ENCODE measurements at places on chromosomes 11 and 22.

DNA sequence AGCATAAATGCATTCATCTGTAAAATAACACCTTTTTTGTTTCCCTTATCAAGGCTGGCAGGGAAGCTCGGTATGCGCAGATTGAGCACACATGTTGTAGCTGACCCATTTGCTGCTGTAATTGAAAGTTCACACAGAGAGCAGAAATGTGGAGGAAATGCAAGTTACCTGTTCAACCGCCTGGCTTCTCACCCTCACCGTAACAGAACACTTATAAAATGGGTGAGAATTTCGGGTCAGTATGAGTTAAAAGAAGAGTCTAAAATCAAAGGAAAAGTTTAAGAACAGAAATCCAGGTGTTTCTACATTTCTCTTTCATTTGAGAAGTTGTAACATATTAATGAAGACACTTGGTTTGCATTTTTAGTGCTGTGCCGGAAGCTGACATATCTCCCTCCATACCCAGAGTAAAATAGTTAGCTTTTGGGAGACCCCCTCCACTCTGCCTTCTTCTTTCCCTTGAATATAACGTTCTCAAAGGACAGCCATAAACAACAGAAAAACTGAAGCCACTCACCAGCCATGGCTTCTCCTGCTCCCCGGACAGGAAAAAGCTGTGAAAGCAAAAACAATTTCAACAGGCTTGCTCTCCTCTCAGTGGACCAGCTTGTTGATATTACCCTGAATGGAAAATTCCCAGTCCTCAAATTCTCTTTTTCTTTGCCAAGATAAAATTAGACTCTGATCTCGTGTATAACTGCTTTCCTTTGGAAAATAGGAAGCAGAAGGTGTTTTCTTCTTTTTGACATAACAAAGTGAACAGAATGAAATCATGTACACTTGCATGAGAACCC, at the start of gene CASP12:
Gene CASP12, minus strand, starts transcription at position 570 of the 794 bp plus-strand sequence.
- peaks cover 3% of the 10 kb centered on the region for H3K27me3 ChIP-seq
- H3K36me3 ChIP-seq = no peaks in the 10 kb centered on the region
- H3K27ac ChIP-seq = peak within 1 kb of the TSS; percentile 49
- no peak for DNase-seq
- peaks cover 14% of the 10 kb centered on the region for H3K4me1 ChIP-seq

DNA sequence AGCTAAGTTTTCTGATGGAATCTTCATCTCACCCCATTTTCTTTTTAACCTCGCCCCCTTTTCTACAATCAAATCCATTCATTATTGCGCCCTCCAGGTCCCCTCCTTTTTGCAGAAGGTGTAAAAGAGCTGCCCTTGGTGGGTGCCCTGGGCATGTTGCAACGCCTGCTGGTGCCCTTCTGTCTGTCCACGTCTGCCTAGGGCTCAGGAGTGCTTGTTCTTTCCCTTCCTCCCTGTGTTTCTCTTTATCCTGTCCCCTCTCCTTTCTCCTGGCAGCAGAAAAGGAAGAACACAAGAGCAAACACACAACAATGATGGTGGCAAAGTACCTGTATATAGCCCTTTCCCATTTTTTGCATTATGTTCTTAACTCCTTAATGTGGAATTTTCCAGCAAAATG, 6.2 kb upstream of the TLCD5 start:
- H3K27me3 ChIP-seq = peaks cover 53% of the 10 kb centered on the region
- H3K36me3 ChIP-seq = no peaks in the 10 kb centered on the region
- no peaks in the 10 kb centered on the region for H3K4me1 ChIP-seq

GRCh38 chr11:1741741-1742140, 8.7 kb downstream of the IFITM10 start:
- no peak overlapping the region for H3K4me3 ChIP-seq
- H3K27me3 ChIP-seq = peaks cover 1% of the 10 kb centered on the region

GRCh38 chr11:116641561-116642045, 131.2 kb downstream of the BUD13 start:
- DNase-seq = no peak
- H3K4me3 ChIP-seq = no peak overlapping the region
- no peak overlapping the region for H3K27ac ChIP-seq
- no peaks in the 10 kb centered on the region for H3K27me3 ChIP-seq

DNA sequence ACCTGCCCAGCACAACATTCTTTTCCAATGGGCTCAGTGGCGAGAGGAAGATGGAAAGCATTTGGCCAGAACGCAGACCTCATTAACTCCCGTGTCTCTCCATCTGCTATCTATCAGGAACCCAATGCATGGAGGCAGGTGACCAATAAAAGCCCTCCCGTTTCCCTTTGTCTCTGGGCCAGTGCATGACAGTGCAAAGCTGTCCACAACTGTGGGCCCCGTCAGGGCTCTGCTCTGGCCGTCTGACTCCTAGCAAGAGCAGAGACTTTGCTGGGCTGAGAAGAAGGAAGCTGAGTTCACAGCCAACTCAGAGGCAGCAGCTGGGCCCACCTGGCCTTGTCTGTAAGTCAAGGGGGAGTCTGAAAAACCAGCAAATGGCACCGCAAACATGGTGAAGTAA, 177.8 kb downstream of the TENM4 start:
- DNase-seq = no peak
- H3K27ac ChIP-seq = no peak overlapping the region

DNA sequence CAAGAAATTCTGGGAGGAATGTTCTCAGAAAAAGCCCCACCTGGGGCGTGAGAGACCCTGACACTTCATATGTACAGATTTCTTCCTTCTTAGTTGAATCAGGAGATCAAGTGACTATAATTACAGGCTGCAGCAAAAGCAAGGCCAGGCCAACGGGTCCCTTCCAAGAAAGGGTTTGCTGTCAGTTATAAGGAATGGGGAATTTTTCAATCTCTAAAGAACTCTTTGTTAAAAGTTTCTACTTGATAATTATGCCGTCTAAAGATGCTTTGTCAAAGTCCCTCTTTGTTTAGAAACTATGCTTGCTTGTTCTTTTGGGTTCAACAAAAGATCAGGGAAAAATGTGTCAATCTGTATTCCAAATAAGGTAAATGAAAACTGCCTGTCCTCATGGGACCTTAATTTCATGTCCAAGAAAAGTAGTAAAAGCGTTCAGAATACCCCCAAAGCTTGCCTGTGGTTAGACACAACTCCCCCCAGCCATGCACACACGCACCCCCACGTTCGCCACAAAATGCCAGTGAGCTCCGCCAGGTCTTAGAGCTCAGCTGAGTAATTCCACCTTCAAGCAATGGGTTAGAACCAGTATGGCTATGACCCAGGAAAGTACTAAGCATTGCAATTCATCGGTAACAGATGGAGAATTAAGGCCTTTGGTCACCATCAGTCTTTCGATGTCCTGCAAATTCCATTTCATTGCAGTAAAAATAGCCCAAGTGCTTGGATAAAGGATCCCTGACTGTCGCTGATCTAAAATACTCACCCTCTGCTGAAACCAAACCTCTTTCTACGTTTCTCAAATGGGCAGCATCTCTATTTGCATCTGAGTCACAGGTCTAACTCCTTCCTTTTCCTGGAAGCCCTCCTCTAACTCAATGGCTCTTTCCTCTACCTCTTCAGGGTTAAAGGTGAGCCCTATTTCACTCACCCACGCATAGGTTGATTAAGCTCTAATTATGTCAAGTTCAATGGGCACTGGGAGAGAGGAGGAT, 419.2 kb upstream of the SYN3 start:
- H3K27ac ChIP-seq = no peak overlapping the region
- no peak overlapping the region for H3K4me3 ChIP-seq
- no peaks in the 10 kb centered on the region for H3K27me3 ChIP-seq

DNA sequence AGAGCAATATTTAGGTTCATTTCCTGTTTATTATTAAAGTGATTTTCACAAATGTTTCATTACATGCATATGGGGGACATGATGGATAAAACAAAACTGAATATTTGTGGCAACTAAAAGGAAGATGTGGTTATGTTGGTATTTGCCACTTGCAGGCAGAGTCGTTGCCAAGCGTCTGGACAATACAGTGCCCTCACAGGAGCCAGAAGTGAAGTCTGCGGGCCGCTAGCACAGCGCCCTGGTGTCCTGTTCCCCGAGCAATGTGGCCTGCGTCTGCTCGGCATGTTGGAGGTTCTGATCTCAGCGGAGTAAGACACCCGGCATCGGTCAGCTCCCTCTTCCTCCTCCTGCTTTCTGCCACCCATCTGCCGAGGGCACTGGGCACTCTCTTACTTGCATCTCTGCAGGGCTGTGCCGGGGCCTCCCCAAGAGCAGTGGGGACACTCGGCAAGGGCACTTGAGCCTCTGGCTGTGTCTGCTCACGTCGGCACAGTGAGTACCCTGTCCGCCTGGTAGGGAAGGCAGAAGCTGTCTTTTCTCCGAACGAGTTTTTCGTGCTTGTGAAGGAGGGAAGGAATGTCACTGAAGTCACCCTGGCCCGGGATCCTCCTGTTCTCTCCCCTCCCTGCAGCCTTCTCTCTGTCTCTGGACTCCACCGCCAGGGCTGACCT, 10.5 kb upstream of the TTLL12 start:
- no peaks in the 10 kb centered on the region for H3K4me1 ChIP-seq
- no peak overlapping the region for H3K27ac ChIP-seq
- peaks cover 13% of the 10 kb centered on the region for H3K27me3 ChIP-seq
- H3K4me3 ChIP-seq = no peak overlapping the region

- peaks cover 70% of the 10 kb centered on the region for H3K27me3 ChIP-seq
- H3K27ac ChIP-seq = no peak within 1 kb of the TSS
- no peak for DNase-seq
These were observed at the start of gene KCNJ4 for GRCh38 chr22:38455076-38455529. Gene KCNJ4 (minus strand): TSS chr22:38455199. CDS start chr22:38428132, 27,067 bp downstream.

- DNase-seq = no peak
- no peaks in the 10 kb centered on the region for H3K36me3 ChIP-seq
- H3K4me3 ChIP-seq = no peak overlapping the region
- H3K4me1 ChIP-seq = peaks cover 27% of the 10 kb centered on the region
- H3K27me3 ChIP-seq = peaks cover 4% of the 10 kb centered on the region
These were observed 1.7 kb upstream of the MYEOV start for GRCh38 chr11:69292221-69292648.

- no peak for DNase-seq
- no peaks in the 10 kb centered on the region for H3K36me3 ChIP-seq
- H3K27ac ChIP-seq = no peak overlapping the region
- H3K27me3 ChIP-seq = no peaks in the 10 kb centered on the region
- H3K4me1 ChIP-seq = no peaks in the 10 kb centered on the region
These were observed 17.5 kb downstream of the OSBPL5 start for GRCh38 chr11:3147626-3148025.

GRCh38 chr11:125320347-125321076, 156.0 kb downstream of the PKNOX2 start:
- no peak overlapping the region for H3K27ac ChIP-seq
- DNase-seq = no peak
- peaks cover 13% of the 10 kb centered on the region for H3K27me3 ChIP-seq
- no peaks in the 10 kb centered on the region for H3K36me3 ChIP-seq
- no peak overlapping the region for H3K4me3 ChIP-seq
- no peaks in the 10 kb centered on the region for H3K4me1 ChIP-seq

DNA sequence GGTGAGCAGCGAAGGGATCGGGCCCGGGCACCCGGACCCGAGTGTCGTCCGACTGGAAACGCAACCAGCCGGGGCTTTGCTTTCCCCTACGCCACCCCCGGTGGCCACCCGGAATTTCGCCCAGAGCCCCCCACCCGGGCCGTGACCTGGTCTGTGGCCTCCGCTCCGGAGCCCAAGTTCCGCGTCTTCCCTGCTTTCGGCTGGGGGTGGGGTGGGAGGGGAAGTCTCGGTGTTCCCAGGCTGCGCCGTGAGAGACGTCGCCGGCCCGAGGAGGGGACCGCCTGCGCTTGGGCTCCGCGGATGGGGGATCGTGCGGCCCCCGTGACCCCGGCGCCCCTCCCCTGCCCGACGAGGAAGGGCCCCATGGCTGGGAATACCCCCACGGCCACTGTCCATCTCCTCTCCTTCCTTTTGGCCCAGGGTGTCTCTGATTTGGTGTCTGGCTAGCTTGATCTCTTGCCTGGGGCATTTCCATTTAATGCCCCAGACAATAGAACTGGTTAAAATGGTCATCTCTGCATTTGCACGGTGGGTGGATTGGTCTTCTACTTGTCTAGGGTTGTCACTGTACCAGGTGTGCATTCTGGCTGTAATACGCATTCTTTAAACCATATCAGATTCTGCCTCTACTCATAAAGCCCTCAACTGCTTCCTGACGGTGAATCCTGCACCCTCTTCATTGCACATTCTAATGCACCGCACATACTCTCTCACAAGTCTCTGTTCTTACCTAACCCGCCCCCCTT, 789 bp downstream of the SIK2 start:
- H3K4me3 ChIP-seq = peak overlapping the region; percentile 98
- H3K27ac ChIP-seq = peak overlapping the region; percentile 92
- DNase-seq = no peak
- peaks cover 26% of the 10 kb centered on the region for H3K4me1 ChIP-seq
- H3K36me3 ChIP-seq = peaks cover 2% of the 10 kb centered on the region

- H3K4me1 ChIP-seq = no peaks in the 10 kb centered on the region
- no peak overlapping the region for H3K27ac ChIP-seq
- H3K27me3 ChIP-seq = peaks cover 3% of the 10 kb centered on the region
- no peak for DNase-seq
These were observed 81.4 kb downstream of the WNT7B start for GRCh38 chr22:45895436-45896152.

- H3K27ac ChIP-seq = peak overlapping the region; percentile 24
- DNase-seq = no peak
- peaks cover 3% of the 10 kb centered on the region for H3K36me3 ChIP-seq
These were observed 48.8 kb downstream of the PACS1 start for GRCh38 chr11:66118847-66119246.

DNA sequence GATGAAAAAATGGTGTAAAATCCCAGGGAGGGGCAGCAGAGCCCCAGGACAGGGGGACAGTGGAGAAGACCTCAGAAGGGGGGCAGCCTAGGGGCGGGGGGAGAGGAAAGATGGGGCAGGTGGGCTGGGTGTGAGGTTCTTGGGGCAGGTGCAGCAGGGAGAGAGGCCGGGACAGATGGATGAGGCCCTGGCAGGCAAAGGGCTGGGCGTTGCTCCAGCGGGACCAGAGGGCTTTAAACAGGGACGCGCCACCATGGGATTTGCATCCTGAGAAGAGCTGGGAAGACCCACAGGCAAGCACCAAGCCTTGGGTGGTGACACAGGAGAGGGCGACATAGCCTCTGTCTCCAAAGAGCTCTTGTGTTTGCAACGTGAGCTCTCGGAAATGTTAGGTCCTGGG, 1342.8 kb downstream of the TBC1D22A start:
- no peak overlapping the region for H3K4me3 ChIP-seq
- no peak overlapping the region for H3K27ac ChIP-seq
- peaks cover 5% of the 10 kb centered on the region for H3K36me3 ChIP-seq
- no peak for DNase-seq
- peaks cover 12% of the 10 kb centered on the region for H3K4me1 ChIP-seq

DNA sequence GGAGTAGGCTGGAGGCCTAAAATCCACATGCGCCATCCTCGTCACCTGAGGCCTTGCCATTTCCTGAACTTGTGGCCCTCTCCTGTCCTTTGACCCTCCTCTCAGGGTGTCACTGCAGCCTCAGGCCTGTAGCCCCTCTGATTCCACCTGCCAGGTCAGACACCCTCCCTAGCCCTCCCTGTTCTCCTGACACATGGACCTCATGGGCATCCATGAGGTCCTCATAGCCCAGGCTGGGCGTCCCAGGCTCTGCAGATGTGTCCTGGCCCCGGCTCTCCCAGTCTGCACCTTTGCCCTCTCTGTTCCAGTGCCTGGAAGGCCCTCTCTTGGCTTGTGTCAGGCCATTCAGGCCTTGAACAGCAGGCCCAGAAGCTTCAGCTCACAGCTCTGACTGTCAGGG, 15.8 kb downstream of the RAB36 start:
- no peak overlapping the region for H3K4me3 ChIP-seq
- DNase-seq = no peak
- H3K27me3 ChIP-seq = peaks cover 2% of the 10 kb centered on the region
- no peaks in the 10 kb centered on the region for H3K36me3 ChIP-seq

Data from T-helper 2 cell treated with Interferon-gamma antibody and Interleukin-4, amounts not matched to agents 5 μg/mL and 100 μg/mL, for 36 hours (primary cell).